ENCODE measurements at places on chromosomes 6 and 20.

- DNase-seq, result no peak
Measured at GRCh38 chr20:17807651-17808050, 107.9 kb downstream of the BANF2 start.

- peak; percentile 44 for DNase-seq
Measured at GRCh38 chr6:169289619-169290339, 36.1 kb upstream of the THBS2 start.

- DNase-seq, result peak; percentile 58
Measured at GRCh38 chr6:43978473-43979346, 148.5 kb downstream of the MRPL14 start.

- no peak for DNase-seq
Measured at GRCh38 chr6:113388996-113389395, 468.1 kb upstream of the MARCKS start.

GRCh38 chr6:122059918-122060317, 339.5 kb upstream of the HSF2 start:
- no peak for DNase-seq

DNA sequence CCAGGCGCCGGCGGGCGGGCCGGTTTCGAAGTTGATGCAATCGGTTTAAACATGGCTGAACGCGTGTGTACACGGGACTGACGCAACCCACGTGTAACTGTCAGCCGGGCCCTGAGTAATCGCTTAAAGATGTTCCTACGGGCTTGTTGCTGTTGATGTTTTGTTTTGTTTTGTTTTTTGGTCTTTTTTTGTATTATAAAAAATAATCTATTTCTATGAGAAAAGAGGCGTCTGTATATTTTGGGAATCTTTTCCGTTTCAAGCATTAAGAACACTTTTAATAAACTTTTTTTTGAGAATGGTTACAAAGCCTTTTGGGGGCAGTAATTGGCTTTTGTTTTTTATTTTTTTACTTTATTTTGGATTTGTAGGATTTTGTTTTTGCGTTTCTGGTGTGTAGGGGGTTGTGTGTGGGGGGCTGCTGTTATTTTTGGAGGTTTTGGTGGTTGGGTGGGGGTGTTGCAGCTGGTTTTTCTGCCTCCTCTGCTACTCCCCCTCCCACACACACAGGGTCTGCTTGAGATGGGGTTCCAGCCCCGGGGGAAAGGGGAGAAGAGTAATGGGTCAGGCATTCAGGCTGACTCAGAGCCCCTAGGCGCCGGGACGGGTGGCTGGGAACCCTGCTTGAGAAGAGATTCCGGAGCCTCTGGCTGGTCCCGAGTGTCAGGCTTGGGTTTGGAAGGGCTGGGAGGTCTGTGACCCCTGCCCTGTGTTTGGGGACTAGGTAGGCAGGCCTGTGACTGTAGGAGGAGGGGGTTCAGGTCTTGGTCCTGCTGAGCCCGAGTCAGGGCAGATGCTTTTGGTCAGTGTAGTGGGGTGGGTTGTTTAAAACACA, 2.0 kb downstream of the CEBPB start:
- DNase-seq, result peak; percentile 93

GRCh38 chr6:43142101-43142500, 29.0 kb upstream of the SRF start:
- no peak for DNase-seq

DNA sequence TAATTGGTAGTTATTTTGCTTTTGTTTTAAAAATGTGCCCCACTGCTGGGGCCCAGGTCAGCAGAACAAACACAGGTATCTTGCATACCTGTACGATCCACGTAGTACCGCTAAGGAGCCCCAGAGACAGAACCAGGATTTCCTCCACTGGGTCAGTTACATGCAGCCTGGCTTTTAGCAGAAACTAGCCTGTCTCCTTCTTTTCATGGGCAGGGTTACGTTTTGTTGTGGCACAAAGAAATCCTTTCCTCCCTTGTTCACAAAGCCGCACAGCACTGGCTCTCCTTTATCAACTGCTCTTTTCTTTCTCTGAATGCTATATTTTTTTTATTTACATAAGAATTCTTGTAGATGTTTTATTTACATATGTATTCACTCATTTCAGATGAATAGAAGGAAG, 190.3 kb upstream of the POU3F2 start:
- DNase-seq, result no peak

DNA sequence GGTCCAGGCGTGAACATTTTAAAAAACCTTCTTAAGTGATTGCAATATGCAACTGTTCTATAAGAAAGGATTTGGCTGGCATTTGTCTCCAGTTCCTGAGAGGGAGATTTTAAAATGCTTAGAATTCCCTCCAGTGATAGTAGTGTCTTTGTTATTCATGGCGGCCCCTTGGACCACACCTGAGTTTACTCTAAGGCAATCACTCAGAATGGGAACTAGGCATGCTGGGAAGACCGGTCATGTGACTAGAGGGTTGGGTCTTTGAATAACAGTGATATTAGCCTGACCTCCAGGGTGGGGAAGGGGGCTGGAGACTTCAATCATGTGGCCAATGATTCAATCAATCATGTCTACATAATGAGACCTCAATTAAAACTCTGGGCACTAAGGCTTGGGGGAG, 50.7 kb upstream of the UTRN start:
- DNase-seq, result no peak

- DNase-seq, result no peak
Measured at GRCh38 chr6:90925726-90926125, 338.9 kb upstream of the MAP3K7 start.

GRCh38 chr6:15498640-15499039, 164.2 kb downstream of the DTNBP1 start:
- peak; percentile 7 for DNase-seq

All from EH (cell line).